ENCODE measurements at places on chromosomes 5 and 9. TPM values are rescaled to one million over a fixed set of nuclear protein-coding genes. Genes with fewer than 3 reads are reported as not detected.

DNA sequence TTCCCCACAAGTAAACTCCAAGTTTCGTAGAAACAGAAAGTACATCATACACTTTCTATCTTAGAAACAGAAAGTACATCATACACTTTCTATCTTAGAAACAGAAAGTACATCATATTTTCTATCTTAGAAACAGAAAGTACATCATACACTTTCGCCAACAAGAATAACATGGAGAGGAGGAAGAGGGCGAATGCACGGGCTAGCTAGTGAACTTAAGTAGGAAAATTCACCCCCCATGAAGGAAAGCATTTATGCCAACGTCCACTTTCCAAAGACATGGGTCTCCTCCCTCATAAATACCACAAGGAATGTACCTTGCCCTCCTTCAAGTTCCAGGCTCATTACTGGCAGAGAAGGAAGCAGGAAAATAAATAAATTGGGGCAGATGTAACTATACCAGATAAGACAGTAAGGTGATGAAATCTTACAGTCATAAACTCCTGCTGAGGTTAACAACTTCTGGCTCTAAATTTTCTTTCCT, 64.7 kb downstream of the FRMD3 start:
- DNase-seq = no peak
- H3K4me3 ChIP-seq = no peak overlapping the region
- H3K4me1 ChIP-seq = no peaks in the 10 kb centered on the region
- no peak overlapping the region for H3K27ac ChIP-seq
- H3K36me3 ChIP-seq = no peaks in the 10 kb centered on the region
- H3K27me3 ChIP-seq = peaks cover 11% of the 10 kb centered on the region

DNA sequence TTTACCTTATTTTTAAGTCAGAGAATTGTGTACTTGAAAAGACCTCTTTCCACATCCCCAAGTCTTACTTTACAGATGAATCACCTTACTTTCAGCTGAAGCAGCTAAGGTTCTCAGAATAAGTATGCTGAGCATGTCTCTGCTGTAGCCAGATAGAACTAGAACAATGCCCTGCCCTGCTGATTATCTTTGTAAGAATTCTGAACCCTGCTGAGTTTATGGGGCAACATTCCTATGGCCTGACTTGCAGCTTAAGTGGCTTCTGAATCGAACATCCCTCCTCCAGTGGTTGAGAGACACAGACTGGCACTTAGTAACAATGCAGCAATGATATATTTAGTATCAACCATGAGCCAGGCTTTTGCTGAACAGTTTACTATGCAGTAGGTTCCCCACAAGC, 592.0 kb upstream of the WWC1 start:
- peaks cover 13% of the 10 kb centered on the region for H3K4me1 ChIP-seq
- H3K36me3 ChIP-seq = no peaks in the 10 kb centered on the region
- DNase-seq = no peak
- H3K4me3 ChIP-seq = no peak overlapping the region

- no peaks in the 10 kb centered on the region for H3K27me3 ChIP-seq
- no peak for DNase-seq
- H3K27ac ChIP-seq = no peak overlapping the region
- H3K4me1 ChIP-seq = no peaks in the 10 kb centered on the region
- no peak overlapping the region for H3K4me3 ChIP-seq
Observed at GRCh38 chr5:179791881-179792611, 1.7 kb upstream of the LTC4S start.

- no peaks in the 10 kb centered on the region for H3K27me3 ChIP-seq
- no peak for DNase-seq
Observed at GRCh38 chr5:93092349-93093105, 488.5 kb downstream of the NR2F1-AS1 start.

The SLC34A1 gene
- not detected for total RNA-seq

The SCGB3A2 gene
- not detected for total RNA-seq
